GM23248 (cell line): ENCODE measurements at places on chromosomes 16 and 17. TPM values are rescaled to one million over a fixed set of nuclear protein-coding genes. Genes with fewer than 3 reads are reported as not detected.

Gene GINS2
- 3.8 and 9.9 TPM in 2 replicates for total RNA-seq

Gene PRMT7
- total RNA-seq = 49.6 and 68.0 TPM in 2 replicates

Gene IL17C
- total RNA-seq = not detected in 2 replicates

Gene CCL11
- not detected in 2 replicates for total RNA-seq

Gene CD300H
- not detected in 2 replicates for total RNA-seq

Gene TM4SF5
- not detected in 2 replicates for total RNA-seq

Gene C17orf107
- total RNA-seq = 3.8 and 8.8 TPM in 2 replicates
